ENCODE measurements at places on chromosomes 7 and 10.

GRCh38 chr7:158284121-158284520 is 303.5 kb downstream of the PTPRN2 start:
- DNase-seq: no peak

GRCh38 chr10:42982891-42983506 is 93.9 kb upstream of the RET start:
- DNase-seq: no peak

DNA sequence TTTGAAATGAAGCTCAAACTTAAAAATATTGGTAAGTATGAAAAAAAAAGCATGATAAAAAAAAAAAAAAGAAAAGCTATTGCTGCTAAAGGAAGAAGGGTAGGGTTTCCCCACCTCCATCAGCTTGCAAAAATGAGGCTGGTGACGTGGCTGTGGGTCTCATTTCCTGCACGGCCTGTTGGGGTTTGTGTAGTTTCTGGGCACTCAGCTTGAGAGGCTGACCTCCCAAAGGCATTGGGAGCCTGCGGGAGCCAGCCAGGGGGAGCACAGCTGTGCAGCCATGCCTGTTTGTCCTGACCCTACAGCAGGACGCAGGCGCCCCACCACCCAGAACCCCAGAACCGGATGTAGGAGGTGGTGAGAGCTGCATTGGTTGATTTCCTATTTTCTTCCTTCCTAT is 48.8 kb upstream of the CARD11 start:
- peak; percentile 51 for DNase-seq

- DNase-seq: no peak
Observed at GRCh38 chr7:131031099-131031868, 296.4 kb upstream of the MKLN1 start.

GRCh38 chr10:72340510-72341261 is 14.0 kb downstream of the DNAJB12 start:
- DNase-seq: peak; percentile 76

- DNase-seq: no peak
Observed at GRCh38 chr7:55563596-55564325, 8.5 kb downstream of the VOPP1 start.

- DNase-seq: peak; percentile 56
Observed at GRCh38 chr10:101031796-101032636, 982 bp downstream of the SFXN3 start.

- no peak for DNase-seq
Observed at GRCh38 chr10:119403921-119404320, 138.6 kb downstream of the RGS10 start.

- no peak for DNase-seq
Observed at GRCh38 chr10:59240582-59241183, 64.2 kb downstream of the PHYHIPL start.

DNA sequence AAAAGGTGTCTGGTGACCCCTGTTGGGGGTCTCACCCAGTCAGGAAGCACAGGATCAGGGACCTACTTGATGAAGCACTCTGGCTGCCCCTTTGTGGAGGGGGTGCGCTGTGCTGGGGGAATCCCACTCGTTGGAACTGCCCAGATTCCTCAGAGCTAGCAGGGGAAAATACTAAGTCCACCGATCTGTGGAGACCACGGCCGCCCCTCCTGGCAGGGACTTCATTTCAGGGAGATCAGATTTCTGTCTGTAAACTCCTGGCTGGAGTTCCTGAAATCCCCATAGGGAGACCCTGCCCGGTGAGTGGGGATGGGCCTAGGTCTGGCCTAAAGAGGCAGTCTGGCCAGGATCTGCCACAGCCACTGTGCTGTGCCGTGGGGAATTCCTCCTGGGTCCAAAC is 79.3 kb upstream of the ADCY1 start:
- no peak for DNase-seq

DNA sequence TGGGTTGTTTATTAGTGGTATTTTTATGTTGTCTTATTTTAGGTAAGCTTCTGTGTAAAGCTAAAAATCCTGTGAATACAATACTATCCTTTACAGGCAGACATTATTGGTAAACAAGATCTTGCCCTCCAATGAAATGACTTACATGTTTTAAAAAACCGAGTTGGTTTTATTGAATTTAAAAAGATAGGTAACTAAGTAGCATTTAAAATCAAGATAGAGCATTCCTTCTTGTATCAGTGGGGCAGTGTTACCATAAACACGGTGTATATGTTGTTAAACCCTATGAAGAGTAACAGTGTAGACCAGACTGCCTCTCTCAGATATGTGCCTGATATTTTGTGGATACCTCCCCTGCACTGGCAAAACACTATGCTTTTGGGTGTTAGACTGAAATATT is 81.0 kb downstream of the SNX10 start:
- DNase-seq: no peak

- DNase-seq: no peak
Observed at GRCh38 chr10:11604865-11605650, 6.4 kb downstream of the USP6NL start.

DNA sequence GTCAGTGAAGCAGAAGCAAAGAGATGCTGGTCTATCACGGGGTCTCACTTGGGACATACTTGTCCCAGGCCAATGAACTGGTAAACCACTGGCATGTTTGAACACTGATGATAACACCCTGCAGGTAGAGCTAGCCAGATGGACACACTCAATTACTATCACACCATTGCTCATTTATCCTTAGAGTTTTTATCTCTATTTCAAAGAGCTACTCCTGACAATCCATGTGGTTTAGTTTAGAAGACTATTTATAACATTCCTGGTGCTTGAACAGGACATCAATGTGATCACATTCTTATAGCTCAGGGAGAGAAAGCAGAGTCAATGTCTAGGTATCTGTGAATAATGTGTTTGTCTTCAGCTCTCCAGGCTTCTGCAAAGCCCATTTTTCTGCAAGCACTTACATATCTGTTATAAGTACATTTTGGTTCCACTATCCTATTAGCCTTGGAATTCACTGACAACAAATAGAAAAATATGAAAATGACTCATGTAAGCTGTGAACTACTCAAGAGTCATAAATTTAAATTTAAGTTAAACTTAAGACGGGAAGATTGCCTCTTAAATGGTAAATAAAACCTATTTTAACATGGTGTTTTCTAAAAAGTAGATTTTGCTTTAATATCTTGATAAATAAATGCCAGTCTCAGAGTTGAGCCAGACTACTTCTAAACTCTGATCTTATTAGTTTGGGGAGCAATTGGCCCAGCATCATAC is 106.7 kb upstream of the MBL2 start:
- no peak for DNase-seq

DNA sequence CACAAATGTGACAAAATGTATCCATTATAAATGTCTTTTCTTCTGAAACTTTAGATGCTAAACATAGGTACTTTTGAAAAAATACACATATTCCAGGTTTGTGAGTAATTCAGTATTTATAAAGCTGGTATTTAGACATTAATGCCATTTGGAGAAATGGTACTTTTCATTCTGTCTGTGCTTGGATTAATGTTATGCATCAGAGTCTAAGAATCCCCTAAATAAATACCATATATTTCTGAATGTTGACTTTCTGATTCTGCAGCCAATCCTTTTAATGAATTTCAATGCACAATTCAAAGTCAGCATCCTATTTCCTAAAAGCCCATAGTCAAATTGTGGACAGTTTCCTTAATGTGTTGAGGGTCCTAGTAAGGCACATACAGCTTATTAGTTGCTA is 145.0 kb downstream of the DKK1 start:
- DNase-seq: no peak

GRCh38 chr7:156504687-156505545 is 135.7 kb upstream of the RNF32 start:
- DNase-seq: no peak

DNA sequence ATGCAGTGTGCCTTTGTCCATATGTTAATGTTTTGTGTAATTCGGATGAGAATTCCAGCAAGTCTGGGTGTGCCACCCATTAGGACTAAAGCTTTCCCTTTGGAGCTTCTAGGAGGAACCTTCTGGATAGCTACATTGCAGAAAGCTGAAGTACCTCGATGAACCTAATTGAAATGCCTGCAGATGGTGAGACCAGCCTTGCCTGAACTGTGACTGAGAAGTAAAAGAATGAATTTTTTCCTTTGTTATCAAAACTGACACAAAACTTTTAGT is 31.1 kb upstream of the FBXW4 start:
- DNase-seq: no peak

- DNase-seq: no peak
Observed at GRCh38 chr10:58453105-58453504, 59.6 kb upstream of the BICC1 start.

DNA sequence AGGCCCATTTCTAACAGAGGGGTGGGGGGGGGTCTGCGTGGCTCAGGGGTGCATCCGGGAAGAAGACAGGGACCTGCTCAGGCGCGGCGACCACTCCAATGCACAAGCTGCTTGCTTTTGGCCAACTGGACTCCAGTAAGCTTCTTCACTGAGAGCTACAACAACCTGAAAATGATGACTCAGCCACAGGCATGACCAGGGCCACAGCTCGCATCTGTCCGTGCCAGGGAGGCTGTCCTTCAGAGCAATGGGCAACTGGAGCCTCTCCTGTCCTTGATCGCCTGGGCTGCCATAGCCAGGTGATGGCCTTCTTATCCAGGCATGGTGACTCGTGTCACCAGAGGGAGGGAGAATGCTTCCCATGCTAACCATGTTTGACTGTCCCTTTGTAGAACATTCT is 81.6 kb upstream of the RNF32 start:
- DNase-seq: no peak

- DNase-seq: no peak
Observed at GRCh38 chr7:152399344-152399743, 36.5 kb downstream of the KMT2C start.

DNA sequence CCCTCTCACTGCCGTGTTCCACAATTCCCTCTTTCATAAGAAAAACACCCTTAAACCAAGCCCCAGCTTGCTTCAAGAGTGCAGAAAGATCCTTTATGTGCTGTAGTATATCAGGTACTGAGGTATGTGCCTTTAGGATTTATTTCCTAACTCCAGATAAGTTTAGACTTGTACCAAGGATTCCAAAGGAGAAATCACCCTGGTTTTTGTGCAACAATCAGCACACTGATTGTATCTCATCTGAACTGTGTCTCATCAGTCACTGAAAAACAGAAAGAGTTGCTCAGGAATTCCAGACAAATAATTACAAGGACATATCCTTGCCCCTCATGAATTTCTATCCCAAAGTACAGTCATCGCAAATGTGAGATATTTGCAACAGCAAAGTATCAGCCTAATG is 77.2 kb upstream of the PTPRZ1 start:
- DNase-seq: no peak

DNA sequence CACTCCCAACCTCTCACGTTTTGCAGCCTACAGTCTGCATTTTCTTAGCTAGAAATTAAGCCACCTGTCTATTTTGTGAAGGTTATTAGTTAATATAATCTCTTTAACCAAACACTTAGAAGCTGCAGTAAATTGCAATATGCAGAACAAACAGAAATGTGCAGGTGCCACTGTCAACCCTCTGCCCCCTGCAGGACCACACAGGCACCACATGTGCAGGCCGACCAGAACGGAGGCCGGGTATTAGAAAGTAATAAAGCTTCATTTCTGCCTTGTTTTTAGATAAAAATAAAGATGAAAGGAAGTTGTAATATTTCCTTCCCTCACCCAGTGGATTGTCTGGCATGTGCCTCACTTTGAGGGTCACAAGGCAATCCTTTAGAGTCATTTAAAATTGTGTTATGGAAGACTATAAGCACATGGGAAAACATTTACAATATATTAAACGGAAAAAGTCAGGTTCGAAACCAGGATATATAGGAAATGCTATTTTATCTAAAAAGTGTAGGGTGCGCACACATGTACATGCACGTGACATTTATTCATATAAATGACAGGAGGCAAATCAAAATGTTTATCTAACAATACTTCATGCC is 158.2 kb downstream of the ARHGAP12 start:
- DNase-seq: peak; percentile 73

All from germinal center (tissue), 1 donor.